ENCODE measurements at places on chromosomes 6 and 20. TPM values are rescaled to one million over a fixed set of nuclear protein-coding genes. Genes with fewer than 3 reads are reported as not detected.
A peak's percentile ranks its signal among the peaks of the same experiment; 100 is the strongest.

The TSBP1 gene
- total RNA-seq, result not detected

DNA sequence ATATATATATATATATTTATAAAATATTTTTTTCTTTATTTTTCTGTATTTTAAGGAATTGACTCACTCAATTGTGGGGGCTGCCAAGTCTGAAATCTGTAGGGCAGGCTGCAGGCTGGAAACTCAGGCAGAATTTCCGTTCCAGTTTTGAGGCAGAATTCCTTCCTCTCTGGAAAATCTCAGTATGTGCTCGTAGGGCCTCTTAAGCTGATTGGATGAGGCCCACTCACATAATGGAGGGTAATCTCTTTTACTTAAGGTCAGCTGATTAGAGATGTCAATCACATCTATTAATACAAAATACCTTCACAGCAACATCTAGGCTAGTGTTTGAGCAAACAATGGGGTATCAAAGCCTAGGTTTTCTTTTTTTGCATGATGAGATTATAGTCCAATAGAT is 244.7 kb upstream of the RNF24 start:
- DNase-seq, result no peak

The LHFPL5 gene
- total RNA-seq, result not detected

- no peak for DNase-seq
These were observed 22.6 kb upstream of the RUNX2 start for GRCh38 chr6:45305546-45305945.

GRCh38 chr20:53331151-53331973 is 262.3 kb downstream of the ZNF217 start:
- DNase-seq, result no peak

DNA sequence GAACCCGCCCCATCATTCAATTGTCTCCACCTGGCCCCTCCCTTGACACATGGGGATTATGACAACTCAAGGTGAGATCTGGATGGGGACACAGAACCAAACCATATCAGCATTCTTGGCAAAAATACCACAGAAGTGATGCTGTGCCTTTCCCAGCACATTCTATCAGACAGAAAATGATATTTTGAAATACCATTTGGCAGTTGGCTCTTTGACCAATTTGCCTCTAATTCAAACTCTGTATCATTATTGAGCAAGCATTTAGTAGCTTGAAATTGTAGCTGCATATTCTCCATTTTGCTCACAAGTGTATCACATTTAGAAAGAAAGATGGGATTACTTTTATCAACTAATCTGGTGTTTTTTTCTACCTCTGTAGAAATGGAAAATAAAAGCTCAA is 64.0 kb downstream of the PLCB1 start:
- DNase-seq, result no peak

- DNase-seq, result no peak
These were observed 160.3 kb downstream of the ADAT2 start for GRCh38 chr6:143290206-143290605.

GRCh38 chr20:38331814-38332213 is 14.5 kb upstream of the LBP start:
- DNase-seq, result no peak

DNA sequence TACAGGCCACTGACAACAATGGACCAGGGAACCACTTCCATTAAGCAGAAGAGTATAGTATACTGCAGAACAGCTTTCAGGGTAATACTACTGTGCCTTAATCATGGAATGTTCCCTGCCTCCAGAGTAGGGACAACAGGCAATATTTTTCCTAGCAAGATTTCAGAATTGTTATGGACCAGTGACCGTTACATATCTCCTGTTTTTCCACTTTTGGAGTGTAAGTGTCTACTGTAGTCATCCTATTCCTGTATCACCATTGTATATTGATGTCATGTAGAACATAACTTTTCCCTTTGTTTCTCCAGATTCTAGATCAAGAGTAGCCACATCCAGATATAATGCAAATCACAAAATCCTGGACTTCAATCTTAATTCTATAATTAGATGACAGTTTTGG is 1.9 kb upstream of the GJE1 start:
- no peak for DNase-seq

- DNase-seq, result no peak
These were observed 10.4 kb downstream of the RPL7L1 start for GRCh38 chr6:42889815-42890214.

- DNase-seq, result no peak
These were observed 91.8 kb downstream of the NOL4L start for GRCh38 chr20:32493356-32493755.

The BMP7 gene
- 16.8 TPM for total RNA-seq

- DNase-seq, result no peak
These were observed 51.7 kb downstream of the TTI1 start for GRCh38 chr20:37981568-37981967.

- DNase-seq, result no peak
These were observed 178.4 kb downstream of the MRPL14 start for GRCh38 chr6:43948527-43949485.

DNA sequence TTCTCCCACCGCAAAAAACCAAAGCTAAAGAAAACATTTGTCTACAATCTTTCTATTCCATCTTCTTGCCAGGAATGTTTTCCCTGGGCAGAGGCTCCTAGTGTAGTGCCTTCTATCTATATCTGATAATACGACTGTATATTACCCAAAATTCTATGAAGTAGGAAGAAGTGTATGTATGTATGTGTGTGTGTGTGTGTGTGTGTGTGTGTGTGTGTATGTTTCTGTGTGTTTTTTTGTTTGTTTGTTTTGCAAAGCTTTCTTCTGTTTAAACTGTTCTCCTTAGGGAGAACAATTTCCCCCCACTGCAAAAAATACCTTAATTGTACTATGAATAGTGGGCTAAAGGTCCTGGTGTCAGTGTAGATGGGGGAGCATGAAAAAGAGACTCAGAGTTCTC is 312.6 kb upstream of the CITED2 start:
- no peak for DNase-seq

- no peak for DNase-seq
These were observed 57.4 kb downstream of the EZR start for GRCh38 chr6:158761746-158762145.

GRCh38 chr6:61953851-61954250 is 332.2 kb downstream of the KHDRBS2 start:
- DNase-seq, result no peak

DNA sequence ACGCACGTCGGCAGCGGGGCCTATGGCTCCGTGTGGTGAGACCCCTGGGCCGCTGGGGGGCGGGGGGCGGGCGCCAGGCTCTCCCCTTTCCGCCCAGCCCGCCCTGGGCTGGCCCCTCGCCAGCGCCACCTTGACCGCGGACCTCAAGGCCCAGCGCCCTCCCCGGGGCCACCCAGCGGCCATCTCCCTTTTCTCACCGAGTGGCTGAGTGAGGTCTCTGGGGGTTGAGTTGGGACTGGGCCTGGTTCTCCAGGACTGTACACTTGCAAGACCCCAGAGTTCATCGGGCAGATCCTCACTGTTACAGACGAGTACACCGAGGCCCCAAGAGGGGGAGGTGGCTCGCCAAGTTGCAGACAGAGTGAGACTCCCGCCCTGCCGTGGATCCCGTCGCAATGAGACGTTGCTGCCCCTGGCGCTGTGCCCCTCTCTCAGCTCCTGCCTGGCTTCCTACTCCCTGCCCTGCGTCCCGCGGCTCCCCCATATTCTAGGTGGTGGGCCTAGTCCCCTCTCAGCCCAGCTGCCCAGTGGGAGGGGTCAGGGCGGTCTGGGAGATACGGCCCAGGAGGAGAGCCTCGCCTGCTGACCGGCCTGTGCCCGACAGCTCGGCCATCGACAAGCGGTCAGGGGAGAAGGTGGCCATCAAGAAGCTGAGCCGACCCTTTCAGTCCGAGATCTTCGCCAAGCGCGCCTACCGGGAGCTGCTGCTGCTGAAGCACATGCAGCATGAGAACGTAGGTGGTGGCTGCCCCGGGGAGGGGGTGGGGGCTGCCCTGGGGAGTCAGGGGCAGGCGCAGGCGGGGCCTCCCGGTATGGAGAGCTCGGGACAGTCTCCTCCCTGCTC is 576 bp downstream of the MAPK13 start:
- DNase-seq, result peak; percentile 27

DNA sequence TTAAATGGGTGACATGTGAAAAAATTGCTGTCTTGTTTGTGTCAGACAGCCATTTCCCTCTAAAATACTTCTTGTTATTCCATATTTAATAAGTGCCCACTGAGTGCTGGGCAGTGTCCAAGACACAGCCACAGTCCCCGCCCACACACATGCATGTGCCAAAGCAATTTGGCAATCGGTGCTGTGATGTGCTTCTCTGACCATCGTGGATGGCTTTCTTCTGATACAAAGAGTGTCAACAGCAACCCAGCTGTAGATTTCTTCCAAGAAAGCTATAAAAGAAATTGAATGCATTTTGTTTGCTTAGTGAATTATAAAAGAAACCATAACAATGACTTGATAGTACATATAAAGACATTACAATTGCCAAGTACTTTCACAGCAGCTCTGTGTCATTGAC is 140.5 kb upstream of the ATXN1 start:
- DNase-seq, result peak; percentile 60

DNA sequence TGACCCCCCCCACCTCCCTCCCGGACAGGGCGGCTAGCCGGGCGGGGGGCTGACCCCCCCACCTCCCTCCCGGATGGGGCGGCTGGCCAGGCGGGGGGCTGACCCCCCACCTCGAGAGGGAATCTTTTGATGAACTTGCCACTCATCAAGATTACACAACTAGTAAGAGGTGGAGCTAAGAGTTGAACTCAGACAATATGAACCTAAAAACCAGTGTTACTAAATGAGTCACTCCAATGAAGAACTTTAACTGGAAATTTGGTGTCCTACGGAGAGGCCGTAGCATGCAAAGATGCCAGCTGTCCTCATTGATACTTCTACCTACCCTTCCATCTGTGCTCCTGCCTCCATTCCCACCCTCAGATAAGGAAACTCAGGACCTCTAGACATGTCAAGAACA is 42.8 kb downstream of the PFDN4 start:
- no peak for DNase-seq

- no peak for DNase-seq
These were observed 8.8 kb downstream of the TENT5A start for GRCh38 chr6:81743649-81744048.

DNA sequence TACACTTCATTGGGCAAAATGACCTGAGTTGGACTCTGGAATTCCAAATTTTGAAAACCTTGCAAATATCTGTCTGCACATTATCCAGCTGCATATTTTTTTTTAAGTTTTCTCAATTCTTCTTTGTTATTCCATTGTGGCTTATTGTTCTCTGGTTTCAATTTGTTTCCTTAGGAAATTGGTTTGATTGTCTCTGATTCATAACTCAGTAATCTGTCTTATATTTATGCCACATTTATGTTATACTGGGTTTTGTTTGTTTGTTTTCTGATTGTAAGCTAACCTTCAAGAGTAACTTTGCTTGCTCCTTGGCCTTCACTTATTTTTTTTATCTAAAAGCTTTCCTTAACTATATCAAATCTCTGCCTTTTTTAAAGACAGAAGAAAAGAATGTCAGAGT is 193.3 kb upstream of the PLCB4 start:
- no peak for DNase-seq

DNA sequence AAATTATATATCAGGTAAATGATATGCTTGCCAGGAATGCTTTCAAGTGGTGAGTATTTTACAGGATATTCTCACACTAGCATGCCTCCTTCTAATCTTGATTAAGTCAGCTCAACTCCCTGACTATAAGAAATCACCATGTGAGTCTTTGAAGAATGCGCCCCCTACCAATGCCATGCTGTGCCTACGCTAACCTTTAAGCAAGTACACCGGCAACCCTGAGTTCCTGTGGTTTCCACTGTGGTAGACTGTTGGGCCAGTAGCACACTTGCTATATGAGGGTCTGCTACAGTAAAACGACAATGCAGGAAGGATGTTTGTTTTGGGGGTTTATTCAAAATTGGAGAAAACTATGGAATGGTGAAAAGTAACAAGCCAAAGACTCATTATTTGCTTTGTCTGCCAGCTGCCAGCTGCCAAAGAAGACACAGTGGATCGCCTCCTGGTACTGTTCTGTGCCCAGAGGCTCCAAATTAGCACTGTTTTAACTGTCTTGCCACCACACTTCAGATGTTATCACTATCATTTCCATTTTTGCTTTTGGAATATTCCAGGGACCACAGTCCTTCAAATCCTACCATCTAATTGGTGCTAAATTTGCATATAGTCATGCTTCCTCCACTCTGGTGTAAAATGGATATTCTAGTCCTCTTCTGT is 333.5 kb downstream of the RNGTT start:
- DNase-seq, result no peak

DNA sequence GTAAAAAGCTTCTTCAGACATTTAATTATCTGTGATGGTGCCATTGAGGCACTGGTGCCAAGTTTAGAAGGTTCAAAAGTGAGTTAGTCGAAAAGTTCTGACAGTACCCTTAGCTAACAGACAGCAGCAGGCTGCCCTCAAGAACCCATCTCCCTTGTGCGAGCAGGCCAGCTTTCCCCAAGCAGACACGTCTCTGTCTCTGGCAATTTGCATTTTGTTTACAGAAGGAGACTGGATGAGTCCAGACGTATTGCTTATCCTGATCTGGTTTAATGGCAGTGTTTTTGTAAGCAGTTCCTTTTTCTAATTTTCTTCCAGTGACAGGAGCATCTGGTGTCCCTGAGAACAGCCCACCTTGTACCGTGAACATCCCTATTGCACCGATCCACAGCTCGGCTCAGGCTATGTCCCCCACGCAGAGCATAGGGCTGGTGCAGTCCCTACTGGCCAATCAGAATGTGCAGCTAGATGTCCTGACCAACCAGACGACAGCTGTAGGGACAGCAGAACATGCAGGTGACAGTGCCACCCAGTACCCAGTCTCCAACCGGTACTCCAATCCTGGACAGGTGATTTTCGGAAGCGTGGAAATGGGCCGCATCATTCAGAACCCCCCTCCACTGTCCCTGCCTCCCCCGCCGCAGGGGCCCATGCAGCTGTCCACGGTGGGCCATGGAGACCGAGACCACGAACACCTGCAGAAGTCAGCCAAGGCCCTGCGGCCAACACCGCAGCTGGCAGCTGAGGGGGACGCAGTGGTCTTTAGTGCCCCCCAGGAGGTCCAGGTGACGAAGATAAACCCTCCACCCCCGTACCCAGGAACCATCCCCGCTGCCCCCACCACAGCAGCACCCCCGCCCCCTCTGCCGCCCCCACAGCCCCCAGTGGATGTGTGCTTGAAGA is 58.3 kb upstream of the TMEM181 start:
- no peak for DNase-seq

- no peak for DNase-seq
These were observed 110.5 kb downstream of the MANEA start for GRCh38 chr6:95687839-95688238.

DNA sequence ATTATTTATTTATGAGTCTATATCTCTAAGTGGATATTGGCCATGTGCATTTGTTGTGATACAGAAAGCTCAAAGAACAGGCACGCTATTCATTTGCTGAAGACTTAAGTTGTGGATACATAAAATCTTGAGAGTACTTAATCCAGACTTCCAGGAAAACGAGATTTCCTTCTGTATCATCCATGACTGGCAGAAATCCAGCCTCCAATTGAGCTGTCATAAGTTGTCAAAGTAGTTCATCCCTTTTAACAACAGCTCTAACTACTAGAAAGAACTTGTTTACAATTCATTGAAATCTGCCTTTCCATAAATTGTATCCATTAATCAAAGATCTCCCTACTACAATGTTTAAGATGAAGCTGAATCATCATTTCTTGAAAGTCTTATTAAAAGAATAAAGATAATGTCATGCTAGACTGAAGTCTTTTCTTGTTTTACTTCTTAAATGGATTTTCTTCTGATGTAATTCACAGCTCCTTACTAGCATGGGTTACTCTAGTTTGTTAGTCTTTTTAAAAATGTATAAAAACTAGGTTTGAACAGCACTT is 447.3 kb upstream of the CITED2 start:
- no peak for DNase-seq

The RSPH9 gene
- 1.9 TPM for total RNA-seq

The TNFRSF6B gene
- 6.7 TPM for total RNA-seq

The MEI4 gene
- total RNA-seq, result not detected

GRCh38 chr6:15874821-15875220 is 212.0 kb upstream of the DTNBP1 start:
- DNase-seq, result no peak

Measured in prostate gland (tissue), 2 donors.